ENCODE measurements at places on chromosomes 4 and X. TPM values are rescaled to one million over a fixed set of nuclear protein-coding genes. Genes with fewer than 3 reads are reported as not detected.

- no peak for DNase-seq
Measured at GRCh38 chr4:98542011-98542410, 116.4 kb downstream of the TSPAN5 start.

GRCh38 chr4:122156819-122157218 is 4.7 kb downstream of the BLTP1 start:
- DNase-seq, result no peak

- DNase-seq, result no peak
Measured at GRCh38 chrX:101749436-101749835, 89.8 kb upstream of the ARMCX2 start.

DNA sequence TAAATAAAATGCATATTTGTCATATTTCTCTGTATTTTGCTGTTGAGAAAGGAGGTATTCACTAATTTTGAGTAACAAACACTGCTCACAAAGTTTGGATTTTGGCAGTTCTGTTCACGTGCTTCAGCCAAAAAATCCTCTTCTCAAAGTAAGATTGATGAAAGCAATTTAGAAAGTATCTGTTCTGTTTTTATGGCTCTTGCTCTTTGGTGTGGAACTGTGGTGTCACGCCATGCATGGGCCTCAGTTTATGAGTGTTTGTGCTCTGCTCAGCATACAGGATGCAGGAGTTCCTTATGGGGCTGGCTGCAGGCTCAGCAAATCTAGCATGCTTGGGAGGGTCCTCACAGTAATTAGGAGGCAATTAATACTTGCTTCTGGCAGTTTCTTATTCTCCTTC is 3.3 kb downstream of the HTT start:
- no peak for DNase-seq

GRCh38 chrX:13043138-13043537 is 1.3 kb downstream of the FAM9C start:
- no peak for DNase-seq

- no peak for DNase-seq
Measured at GRCh38 chr4:165368114-165368513, 10.7 kb upstream of the CPE start.

SRPX gene
- 55.9 TPM for total RNA-seq

DNA sequence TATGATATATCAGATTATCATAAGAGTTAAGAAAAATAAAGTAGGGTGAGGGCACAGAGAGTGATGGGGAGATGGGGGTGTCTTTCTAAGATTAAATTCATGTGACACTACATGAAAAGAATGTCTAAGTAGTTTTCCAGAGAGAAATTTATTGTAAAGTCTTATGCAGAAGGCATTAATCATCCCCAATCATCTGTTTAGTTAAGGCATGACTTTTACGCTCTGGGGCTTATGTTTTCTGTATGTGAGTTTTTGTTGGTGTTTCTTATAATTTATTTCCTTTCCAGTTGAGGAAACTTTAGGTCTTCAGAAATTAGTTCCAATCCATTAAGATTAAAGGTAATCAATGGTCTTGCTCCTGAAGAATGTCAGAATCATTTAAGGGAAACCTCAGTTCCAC is 383.0 kb upstream of the GALNT7 start:
- no peak for DNase-seq

DNA sequence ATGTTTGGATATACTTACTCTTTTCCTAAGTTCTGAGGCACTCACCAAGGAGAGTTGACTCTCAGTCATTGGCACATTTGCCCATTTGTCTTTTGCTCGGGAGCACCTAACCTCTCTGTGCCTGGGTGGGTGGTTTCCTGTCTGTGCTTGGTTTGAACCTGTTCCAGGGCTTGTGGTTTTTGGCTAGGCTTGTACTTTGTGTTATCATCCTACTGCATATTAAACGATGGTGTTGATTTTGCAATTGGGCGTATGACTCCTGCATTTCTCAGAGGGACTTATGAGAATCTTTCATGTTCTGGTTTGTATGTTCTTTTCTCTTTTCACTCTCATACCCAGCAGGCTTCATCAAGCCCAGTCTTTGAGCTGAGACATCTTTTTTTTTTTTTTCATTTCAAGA is 161.7 kb downstream of the BTC start:
- no peak for DNase-seq

GRCh38 chr4:156419080-156419685 is 465.5 kb upstream of the CTSO start:
- no peak for DNase-seq

GRCh38 chrX:47499293-47499692 is 16.3 kb upstream of the ZNF41 start:
- DNase-seq, result no peak

DNA sequence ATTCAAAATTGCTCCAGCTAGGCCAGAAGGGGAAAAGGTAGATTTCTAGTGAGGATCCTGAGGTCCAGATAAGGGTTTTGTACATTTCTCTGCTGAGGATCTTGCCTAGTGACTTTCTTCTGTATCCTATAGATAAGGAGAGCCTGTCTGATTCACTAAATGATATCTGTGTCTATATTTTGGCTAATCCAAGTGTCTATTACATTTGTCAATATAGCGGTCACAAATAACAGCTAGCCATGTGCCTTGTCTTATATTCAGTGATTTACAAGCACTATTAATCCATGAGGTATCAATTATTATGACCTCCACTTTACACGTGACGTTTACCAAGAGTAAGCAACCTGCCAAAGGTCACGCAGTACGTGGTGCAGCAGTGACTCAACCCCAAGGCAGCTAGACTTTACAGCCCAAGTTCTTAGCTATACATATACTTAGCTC is 41.6 kb downstream of the TMEM165 start:
- no peak for DNase-seq

ADH7 gene
- not detected for total RNA-seq

DNA sequence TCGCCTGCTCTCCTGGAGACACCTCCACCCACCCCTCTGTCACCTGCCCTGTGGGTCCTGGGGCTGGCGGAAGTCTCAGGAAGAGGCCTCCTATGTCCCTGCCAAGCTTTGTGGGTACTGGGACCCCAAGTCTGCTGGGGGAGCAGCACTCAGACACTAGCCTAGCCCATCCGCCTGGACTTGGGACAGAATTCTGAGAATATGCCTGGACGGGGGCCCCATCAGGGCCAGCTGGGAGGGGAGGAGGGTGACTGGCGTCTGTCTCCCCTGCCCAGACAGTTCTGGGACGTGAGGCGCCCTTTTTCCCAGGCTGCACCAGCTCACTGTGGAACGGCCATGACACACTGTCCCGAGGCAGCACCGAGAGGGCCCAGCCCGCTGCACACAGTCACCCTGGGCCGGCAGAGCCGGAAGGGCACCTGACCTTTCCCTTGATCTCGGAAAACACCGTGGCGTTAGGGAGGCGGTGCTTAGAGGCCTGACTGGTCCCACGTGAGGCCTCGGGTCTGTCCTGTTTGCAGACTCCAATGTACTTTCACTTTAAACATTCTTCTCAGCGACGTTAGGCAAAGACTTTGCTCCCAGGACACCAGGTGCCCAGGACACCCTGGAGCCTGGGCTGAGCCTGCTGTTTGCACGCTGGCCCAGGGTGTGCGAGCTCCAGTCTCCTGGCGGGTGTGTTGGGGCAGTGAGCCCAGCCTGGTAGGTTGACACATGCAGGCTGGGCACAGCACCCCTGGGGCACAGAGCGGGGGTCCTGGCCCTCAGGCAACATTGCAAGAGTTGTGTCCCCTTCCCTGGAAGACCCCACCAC is 700 bp downstream of the SLC26A1 start:
- DNase-seq, result no peak

CLDN22 gene
- total RNA-seq, result not detected

DNA sequence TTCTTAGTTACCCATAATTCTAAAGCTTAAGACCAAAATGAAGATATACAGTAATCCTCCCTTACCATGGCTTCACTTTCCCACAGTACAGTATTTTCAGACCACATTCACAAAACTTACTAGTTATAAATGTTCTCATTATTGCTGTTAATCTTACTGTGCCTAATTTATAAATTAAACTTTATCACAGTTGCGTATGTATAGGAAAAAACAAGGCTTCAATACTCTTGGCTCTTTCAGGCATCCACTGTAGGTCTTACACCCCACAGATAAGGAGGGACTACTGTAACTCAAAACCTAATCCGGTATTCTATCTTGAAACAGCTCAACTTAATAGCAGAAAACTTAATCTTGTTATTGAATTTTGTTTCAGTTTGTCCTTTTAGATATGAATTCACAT is 3.6 kb downstream of the HMGB2 start:
- DNase-seq, result no peak

HNRNPH2 gene
- 51.4 TPM for total RNA-seq

- no peak for DNase-seq
Measured at GRCh38 chr4:37431417-37431743, 186.8 kb downstream of the NWD2 start.

DNA sequence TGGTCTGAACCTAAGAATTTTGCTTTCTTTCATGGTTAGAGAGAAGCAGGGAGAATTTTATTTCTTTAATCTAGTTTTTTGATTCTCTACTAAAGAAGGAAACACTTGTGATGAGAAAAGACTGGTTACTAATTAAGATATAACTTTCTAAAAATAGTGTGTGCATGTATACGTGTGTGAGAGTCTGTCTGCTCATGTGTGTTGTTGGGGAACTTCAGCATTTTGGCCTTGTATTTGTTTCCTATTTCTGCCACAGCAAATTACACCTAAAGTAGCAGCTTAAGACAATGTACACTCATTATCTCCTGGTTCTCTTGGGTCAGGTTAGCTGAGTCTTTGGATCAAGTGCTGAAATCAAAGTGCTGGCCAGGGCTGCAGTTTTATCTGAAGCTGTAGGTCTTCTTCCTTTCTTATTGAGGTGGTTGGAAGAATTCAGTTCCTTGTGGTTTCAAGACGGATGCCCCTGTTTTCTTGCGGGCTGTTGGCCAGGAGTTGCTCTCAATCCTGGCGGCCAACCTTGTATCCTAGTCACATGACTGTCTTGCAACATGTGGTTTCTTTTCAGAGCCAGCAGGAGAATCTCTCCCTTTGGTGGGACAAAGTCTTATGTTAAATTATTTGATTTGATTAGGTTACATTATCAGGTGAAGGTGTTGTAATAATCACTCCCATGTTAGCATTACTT is 188.4 kb upstream of the CLNK start:
- DNase-seq, result no peak

POU3F4 gene
- total RNA-seq, result not detected

- no peak for DNase-seq
Measured at GRCh38 chr4:185201977-185202962, 1.5 kb downstream of the CFAP97 start.

NXT2 gene
- total RNA-seq, result 2.1 TPM

S100P gene
- not detected for total RNA-seq

DNA sequence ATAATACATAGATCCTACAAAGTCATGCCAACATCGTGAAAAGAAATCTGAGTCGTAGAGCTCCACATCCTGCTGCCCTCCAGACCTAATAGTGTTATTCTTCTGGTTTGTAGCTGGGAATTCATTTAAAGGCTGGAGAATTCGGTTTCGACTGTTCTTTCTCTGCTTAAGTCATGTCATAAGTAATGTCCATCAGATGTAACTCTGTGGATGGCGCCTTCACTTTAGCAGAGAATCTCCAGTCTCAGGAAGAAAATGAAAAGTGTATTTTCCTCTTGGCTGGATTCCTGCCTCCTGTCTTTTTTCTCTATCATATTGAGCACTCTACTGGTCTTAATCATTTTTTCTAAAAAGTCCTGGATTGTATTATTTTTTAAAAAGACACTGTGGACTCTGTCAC is 117.0 kb downstream of the PALLD start:
- no peak for DNase-seq

KIAA1210 gene
- total RNA-seq, result not detected

NOA1 gene
- 13.0 TPM for total RNA-seq

DNA sequence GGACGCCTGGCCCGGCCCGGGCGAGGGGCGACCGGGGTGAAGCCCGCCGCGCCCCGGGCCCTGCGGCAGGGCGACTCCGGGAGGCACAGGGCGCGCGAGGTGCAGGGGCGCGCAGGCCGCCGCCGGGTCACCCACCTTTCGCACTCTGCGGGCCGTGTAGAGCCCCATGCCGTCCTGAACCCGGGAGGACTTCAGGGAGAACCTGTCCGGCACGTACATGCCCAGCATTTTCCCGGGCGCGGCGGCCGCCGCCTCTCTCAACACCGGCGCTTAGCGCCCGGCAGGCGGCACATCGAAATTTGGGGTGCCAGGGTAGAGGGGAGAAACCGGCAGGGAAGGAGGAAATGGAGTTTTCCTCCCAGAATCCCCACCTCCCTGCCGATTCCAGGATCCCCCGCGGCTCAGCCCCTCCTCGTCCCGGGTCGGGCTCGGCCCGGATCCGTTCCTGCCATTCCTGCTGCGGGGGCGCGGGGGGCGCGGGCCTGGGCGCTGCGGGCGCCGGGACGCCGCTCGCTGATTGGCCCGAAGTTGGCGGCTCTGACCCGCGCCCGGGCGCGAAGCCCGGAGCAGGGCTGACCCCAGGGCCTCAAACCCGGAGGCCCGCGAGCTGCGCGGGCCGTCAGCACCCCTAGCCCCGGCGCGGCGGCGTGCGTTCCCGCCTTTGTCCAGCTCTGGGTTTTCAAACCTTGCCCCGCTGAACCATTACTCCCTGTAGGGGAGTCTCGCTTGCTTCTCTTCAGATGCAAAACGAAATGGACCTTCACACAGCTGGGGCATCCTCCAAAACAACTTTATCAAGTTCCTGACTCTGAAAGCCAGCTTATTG is at the start of gene PRDM5:
Gene PRDM5 (minus strand): TSS at position 346 of the 826 bp plus-strand sequence. CDS start 118 bp downstream, at position 228.
- peak; percentile 62 for DNase-seq

TBX22 gene
- total RNA-seq, result not detected

MAOB gene
- 157 TPM for total RNA-seq

GRCh38 chr4:83259586-83259985 is 25.0 kb downstream of the COQ2 start:
- DNase-seq, result no peak

ZNF157 gene
- not detected for total RNA-seq

DNA sequence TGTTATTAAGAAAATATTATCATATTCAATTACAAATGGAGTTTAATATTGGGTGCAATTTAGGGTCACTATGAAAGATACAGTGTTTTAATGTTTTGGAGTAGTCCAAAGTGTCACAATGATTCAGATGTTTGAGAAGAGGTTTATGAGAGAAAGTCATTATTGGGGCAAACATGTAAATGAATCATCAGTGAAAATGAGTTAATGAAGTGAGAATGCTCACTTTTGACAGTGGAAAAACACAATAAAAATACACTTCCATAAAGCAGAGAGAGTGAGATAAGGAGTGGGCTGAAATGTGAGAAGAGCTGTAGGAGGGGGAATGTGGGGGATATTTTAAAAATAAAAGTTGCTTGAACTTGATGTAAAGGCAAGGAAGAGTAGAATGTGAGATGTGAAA is 957.1 kb downstream of the PCDH18 start:
- no peak for DNase-seq

Measured in left ventricle myocardium inferior (tissue), 1 donor.